OCI-LY7 (cell line): ENCODE measurements at places on chromosomes 16 and 17.

- DNase-seq, result peak; percentile 44
These were observed 968 bp downstream of the AGRP start for GRCh38 chr16:67482233-67482924.

GRCh38 chr16:2773188-2773968 is 3.7 kb downstream of the ELOB start:
- DNase-seq, result no peak

GRCh38 chr17:40307001-40307730 is 1.8 kb upstream of the RARA start:
- no peak for DNase-seq

- no peak for DNase-seq
These were observed 563 bp downstream of the ST6GALNAC1 start for GRCh38 chr17:76642994-76643393.

- DNase-seq, result no peak
These were observed 7.8 kb downstream of the DBNDD1 start for GRCh38 chr16:90011508-90011819.

DNA sequence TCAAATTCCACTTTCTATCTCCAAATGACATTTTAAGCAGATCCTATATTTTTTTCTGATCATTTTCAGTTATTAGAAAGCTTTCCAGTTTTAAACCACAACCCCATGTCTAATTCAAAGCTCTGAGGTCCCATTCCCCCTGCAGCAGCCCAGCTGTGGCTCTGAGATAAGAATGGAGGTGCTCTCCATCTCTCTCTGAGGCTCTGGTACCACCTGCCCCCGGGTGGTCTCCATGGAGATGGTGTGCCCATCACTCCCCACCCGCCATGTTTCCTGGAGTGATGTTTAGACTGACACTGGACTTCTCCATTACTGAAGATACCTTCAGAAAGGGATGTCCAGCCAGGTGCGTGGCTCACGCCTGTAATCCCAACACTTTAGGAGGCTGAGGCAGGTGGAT is 68.1 kb upstream of the SEC14L1 start:
- no peak for DNase-seq

- no peak for DNase-seq
These were observed 114.1 kb downstream of the NOG start for GRCh38 chr17:56707312-56708219.

GRCh38 chr17:58153046-58153445 is 4.9 kb downstream of the OR4D1 start:
- DNase-seq, result no peak

GRCh38 chr16:70701036-70701435 is 15.2 kb upstream of the MTSS2 start:
- no peak for DNase-seq

GRCh38 chr16:18969050-18969854 is 14.5 kb upstream of the TMC7 start:
- DNase-seq, result peak; percentile 73

DNA sequence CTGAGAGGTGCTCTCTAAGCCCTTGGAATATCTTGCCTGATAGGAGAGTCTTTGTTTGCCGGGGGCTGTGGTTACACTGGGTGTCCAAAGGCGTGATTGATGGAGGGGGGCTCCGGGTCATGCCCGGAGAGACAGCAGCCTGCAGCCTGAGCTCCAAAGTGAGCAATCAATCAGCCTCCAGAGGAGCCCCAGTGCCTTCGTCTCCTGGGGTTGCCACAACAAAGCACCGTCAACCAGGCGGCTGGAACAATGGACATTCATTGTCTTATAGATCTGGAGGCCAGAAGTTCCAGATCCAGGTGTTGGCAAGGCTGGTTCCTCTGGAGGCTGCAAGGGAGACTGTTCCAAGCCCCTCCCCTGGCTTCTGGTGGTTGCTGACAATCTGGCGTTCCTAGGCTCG is 24.0 kb upstream of the GINS2 start:
- DNase-seq, result no peak

- no peak for DNase-seq
These were observed 4.9 kb downstream of the CAPNS2 start for GRCh38 chr16:55571191-55571897.

GRCh38 chr16:83470416-83470815 is 337.4 kb upstream of the HSBP1 start:
- DNase-seq, result no peak

- DNase-seq, result no peak
These were observed 57.0 kb downstream of the NSRP1 start for GRCh38 chr17:30173649-30174048.

DNA sequence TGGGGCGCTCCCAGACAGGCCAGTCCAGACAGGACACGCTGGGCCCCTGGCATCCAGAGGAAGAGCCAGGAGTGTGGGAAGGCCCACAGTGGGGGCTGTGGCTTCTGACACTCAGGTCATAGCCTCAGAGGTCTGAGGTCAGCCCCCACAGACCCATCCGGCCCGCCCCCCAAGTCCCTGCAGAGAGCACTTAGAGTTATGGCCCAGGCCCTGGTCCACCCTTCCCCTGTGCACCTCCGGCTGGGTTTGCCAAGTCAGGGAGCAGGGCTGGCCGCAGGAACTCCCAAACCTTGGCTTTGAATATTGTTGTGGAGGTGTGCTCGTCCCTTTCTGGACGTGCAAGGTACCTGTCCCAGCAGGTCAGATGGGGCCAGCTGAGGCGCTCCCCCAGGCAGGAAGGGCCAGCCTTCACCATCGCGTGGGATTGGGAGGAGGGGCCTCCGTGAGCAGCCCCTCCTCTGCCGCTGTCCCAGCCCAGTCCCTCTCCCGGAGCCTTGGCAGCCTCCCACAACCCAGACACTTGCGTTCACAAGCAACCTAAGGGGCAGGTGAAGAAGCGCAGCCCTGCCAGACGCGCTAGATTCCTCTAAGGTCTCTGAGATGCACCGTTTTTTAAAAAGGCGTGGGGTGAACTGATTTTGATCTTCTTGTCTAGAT is 74.6 kb downstream of the SOCS1 start:
- no peak for DNase-seq

GRCh38 chr16:88599092-88599733 is 29.0 kb downstream of the ZC3H18 start:
- no peak for DNase-seq

- peak; percentile 74 for DNase-seq
These were observed 141.2 kb downstream of the SEC14L1 start for GRCh38 chr17:77281904-77282367.

DNA sequence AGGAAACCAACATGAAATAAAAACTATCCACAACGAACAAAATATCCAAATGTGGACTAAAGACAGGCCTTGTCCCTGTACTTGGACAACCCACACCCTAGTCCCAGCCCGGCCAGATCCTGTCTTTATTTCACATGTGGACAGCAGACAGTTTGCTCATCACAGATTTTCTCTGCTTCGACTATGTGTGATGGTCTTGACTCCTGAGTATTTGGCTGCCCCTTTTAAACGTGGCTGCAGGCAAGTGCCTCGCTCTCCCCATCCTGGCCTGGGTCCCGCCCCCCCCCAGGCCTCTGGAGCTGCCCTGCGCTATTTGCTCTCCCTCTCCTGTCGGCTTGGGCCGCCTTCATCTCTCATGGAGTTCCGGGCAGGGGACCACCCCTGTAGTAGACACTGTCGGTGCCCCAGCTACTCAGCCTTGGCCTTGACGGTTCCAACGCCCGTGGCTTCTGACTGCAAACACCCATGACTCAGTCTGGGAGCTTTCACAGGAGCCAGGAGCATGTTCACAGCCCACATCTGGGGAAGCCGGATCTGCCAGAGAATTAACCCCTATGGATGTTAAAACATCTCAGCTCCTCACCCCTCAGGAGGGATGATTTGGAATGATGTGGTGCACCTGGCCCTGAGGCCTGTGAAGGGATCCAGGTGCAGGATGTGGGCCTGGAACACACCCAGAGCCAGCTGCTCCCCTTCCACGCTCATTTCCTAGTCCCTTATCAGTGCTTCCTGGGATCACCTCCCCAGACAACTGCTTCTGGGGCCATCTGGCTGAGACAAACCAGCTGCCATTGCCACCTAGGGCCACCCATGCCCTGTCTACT is 229.7 kb upstream of the RPL38 start:
- DNase-seq, result no peak

DNA sequence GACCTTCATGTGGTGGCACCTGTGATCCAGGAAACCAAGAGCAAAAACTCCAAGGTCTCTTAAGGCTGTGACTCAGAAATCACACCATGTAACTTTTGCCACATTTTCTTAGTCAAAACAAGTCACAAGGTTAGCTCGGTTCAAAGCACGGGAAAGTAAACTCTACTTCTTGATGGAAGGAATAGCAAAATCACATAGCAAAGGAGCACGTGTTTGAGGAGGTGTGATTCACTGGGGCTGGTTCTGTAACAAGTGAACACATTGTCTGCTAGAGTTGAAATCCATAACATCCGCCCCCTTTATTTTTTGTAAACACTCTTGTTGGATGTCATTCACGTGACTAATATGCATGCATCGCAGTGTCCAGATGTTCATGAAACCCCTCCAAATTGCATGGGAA is 415.0 kb upstream of the MAF start:
- DNase-seq, result no peak

GRCh38 chr17:57006040-57006439 is 28.1 kb downstream of the SCPEP1 start:
- peak; percentile 23 for DNase-seq

DNA sequence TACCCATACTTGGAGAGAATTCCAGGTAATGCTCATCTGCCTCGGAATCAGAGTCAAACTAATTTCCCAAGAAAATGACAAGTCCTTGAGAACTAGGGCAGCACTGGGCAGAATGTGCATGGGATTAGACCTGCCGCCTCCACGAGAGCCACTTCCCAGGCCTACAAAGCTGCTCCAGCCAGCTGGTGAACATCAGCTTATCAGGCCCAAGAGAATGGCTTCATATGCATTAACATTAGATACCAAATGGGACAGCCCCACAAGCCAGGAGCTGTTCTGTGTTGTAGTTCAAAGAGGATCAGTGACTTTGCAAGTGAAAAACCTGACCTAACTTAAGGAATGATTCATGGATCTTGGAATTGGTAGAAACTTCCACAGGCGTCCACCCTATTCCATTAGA is 203.3 kb downstream of the CYLD start:
- no peak for DNase-seq

- DNase-seq, result no peak
These were observed 35.9 kb downstream of the DNAJA2 start for GRCh38 chr16:46937536-46937935.

DNA sequence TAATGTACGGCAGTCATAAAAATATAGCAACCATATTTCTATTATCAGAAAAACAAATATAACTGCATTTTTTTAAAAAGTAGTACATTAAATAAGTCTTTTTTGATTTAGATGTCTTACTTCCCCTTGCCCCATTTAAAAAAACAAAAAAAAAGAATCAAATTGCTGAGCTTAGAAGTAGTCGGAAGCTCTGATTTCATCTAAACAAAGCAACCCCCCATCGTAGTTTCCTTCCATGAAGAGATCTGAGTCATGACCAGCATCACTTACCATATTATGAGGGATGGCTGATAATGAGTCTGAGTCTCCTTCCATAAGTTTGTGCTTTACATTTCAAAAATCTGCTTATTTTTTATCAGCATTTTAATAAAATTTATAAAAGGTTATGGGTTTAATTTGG is 86.2 kb downstream of the ITFG1 start:
- no peak for DNase-seq

DNA sequence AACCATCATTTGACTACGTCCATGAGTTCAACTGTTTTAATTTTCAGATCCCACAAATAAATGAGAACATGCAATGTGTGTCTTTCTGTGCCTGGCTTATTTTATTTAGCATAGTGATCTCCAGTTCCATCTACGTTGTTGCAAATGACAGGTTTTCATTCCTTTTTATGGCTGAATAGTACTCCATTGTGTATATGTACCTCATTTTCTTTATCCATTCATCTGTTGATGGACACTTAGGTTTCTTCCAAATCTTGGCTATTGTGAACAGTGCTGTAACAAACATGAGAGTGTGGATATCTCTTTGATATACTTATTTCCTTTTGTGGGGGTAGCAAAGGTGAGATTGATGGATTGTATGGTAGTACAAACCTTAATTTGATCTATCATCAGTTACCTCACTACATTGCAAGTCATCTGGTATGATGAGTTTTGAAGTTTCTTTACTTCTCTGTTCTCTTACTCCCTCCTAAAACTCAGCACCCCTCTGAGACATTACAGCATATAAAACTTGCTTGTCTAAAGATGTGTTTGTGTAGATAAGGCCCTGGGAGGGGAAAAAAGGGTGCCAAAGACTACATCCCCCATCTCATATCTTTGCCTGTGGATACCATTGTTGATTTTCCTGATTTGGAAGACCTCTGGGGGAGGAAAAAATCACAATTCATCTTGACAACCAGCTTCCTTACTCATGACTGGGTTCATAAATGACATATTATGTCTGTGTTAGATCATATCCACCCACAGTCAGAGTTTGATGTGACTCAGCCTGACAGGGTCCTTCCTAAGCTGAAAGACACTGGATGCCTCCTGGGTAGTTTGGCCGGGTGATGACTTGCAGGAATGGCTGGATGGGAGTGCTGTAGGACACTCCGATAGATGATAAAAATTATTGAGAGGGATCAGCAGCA is 47.6 kb downstream of the ABCA9 start:
- DNase-seq, result no peak

DNA sequence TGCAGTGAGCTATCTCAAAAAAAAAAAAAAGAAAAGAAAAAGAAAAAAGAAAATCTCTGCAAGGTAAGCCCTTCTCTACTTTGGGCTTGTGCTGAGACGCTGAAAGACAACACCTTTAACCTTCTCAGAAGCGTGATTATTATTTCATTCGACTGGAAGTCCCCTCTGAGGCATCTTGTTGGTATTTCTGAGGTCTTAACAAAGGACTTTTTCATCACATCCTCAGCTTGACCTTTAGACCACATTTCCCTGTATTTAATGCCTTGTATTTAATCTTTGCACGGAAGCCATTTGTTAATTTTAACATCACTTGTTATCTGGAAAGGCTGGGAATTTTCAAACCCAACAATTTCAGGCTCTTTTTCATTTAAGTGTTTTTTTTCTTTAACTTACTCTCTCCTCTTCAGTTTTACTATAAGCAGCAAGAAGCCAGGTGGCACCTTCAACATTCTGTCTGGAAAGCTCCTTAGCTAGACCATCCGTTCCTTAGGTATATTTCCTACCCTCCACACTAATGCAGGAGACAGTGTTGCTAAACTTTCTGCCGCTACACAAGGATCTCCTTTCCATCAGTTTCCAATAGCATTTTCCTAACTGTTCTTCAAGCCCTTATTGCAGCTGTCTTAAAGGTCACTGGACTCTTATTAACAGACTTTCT is 10.3 kb downstream of the KCTD13 start:
- no peak for DNase-seq

- no peak for DNase-seq
These were observed 167.7 kb downstream of the IRX3 start for GRCh38 chr16:54118846-54119245.

- DNase-seq, result no peak
These were observed at the start of gene SEZ6L2 for GRCh38 chr16:29899516-29900101. Gene SEZ6L2, minus strand, starts transcription at chr16:29899550. Its CDS starts 531 bp downstream, at chr16:29899019.

- peak; percentile 88 for DNase-seq
These were observed 10.1 kb upstream of the KREMEN2 start for GRCh38 chr16:2953706-2954627.
